A673 (cell line): ENCODE measurements at places on chromosomes 4 and X.

DNA sequence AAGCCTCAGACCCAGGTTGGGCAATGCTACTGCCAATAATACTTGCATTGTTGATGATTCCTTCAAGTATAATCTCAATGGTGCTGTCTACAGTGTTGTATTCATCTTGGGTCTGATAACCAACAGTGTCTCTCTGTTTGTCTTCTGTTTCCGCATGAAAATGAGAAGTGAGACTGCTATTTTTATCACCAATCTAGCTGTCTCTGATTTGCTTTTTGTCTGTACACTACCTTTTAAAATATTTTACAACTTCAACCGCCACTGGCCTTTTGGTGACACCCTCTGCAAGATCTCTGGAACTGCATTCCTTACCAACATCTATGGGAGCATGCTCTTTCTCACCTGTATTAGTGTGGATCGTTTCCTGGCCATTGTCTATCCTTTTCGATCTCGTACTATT, 7.4 kb downstream of the LPAR4 start:
- no peaks in the 10 kb centered on the region for H3K4me1 ChIP-seq
- H3K27me3 ChIP-seq, result no peaks in the 10 kb centered on the region
- DNase-seq, result no peak
- H3K36me3 ChIP-seq, result no peaks in the 10 kb centered on the region
- no peak overlapping the region for H3K27ac ChIP-seq

DNA sequence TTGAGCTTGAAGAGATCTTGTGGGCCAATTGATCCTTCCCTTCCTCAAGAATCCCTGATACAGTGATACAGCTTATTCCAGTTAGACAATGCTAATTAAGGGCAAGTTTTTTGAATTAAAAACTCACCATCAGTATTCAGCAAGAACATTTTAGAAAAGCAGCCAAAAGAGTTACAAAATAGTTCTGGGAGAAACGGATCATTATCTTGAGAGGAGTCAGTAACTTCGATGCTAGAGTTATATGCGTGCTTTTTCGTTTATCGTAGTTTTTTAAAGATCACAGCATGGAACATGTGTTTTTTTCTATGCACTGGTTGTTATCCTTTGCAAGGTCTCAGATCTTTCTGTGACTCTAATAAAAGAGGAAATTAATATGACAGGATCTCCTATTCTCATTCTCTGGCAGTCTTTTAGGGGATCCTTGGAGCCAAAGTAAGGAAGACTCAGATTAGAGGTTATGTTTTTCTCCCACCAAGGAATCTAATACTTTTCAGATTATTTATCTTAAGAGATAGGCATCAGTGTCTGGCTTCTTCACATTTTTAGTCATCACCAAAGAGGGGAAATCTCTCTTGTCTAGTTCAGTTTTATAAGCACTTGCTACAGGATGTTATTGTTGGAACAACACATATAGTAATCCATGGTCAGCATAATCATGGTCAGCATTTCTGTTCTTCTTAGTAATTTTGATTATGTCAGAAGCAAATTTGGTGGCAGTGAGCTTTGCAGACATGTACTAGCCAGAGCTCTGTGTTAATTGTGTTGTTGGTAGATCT, 109.7 kb downstream of the PDLIM5 start:
- DNase-seq, result no peak
- peaks cover 7% of the 10 kb centered on the region for H3K4me1 ChIP-seq

DNA sequence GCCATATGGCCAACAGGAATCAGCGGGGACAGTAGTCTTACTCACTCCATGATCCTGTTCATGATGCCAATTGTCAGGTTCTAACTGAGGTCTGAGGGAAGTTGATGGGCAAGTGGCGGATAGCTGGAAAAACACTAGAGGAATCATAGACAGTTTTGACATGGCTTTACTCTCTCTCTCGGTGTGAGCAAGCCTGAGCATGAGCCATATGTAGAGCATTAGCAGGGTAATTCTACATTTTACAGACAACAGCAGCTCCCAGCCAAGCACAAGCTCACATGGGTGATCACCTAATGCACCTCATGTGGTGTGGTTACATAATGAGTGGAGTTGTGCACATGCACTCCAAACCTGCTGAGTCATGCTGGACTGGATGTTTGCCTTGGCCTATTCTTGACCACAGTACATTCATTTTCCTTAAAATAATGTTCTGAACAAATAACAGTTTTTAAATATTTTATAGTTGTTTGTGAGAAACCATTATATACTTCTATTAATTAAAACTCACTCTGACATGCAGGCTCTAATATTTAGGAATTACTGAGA, 429.2 kb downstream of the GPAT3 start:
- no peaks in the 10 kb centered on the region for H3K36me3 ChIP-seq
- no peaks in the 10 kb centered on the region for H3K4me1 ChIP-seq
- DNase-seq, result no peak
- no peaks in the 10 kb centered on the region for H3K27me3 ChIP-seq
- no peak overlapping the region for H3K4me3 ChIP-seq

GRCh38 chr4:86892636-86892960, 376 bp upstream of the C4orf36 start:
- no peaks in the 10 kb centered on the region for H3K36me3 ChIP-seq
- no peak for DNase-seq
- peaks cover 17% of the 10 kb centered on the region for H3K4me1 ChIP-seq
- peak overlapping the region; percentile 60 for H3K4me3 ChIP-seq

GRCh38 chr4:106583567-106583966, 215.0 kb upstream of the GIMD1 start:
- peak; percentile 92 for DNase-seq
- peak overlapping the region; percentile 62 for H3K27ac ChIP-seq
- peaks cover 45% of the 10 kb centered on the region for H3K4me1 ChIP-seq
- H3K36me3 ChIP-seq, result no peaks in the 10 kb centered on the region
- H3K27me3 ChIP-seq, result no peaks in the 10 kb centered on the region
